Kidney epithelial cell (primary cell): ENCODE measurements at places on chromosomes 4 and X.

- DNase-seq, result no peak
These were observed 110.8 kb upstream of the ATP8A1 start for GRCh38 chr4:42767669-42768068.

- no peak for DNase-seq
These were observed 8.2 kb upstream of the TLR10 start for GRCh38 chr4:38791010-38791409.

DNA sequence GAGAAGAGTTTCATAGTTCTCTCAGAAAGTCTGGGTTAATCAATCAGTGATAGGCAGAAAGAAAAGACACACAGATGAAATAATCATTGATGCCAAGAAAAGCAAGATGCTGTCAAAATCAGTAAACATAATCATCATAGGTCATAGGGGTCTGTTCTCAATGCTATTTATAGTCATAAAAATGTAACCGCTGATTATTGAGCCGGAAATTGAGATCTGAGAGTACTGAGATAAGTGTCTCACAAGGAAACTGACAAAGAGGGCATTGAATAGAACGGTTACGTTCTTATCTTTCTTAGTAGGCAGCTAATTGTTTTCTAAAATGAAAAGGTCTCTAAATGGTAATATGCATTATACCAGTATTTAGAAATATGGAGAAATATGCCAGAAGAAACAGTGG lies 1686.1 kb upstream of the AGA start:
- no peak for DNase-seq

- no peak for DNase-seq
These were observed 92.7 kb downstream of the STK32B start for GRCh38 chr4:5143940-5144339.

DNA sequence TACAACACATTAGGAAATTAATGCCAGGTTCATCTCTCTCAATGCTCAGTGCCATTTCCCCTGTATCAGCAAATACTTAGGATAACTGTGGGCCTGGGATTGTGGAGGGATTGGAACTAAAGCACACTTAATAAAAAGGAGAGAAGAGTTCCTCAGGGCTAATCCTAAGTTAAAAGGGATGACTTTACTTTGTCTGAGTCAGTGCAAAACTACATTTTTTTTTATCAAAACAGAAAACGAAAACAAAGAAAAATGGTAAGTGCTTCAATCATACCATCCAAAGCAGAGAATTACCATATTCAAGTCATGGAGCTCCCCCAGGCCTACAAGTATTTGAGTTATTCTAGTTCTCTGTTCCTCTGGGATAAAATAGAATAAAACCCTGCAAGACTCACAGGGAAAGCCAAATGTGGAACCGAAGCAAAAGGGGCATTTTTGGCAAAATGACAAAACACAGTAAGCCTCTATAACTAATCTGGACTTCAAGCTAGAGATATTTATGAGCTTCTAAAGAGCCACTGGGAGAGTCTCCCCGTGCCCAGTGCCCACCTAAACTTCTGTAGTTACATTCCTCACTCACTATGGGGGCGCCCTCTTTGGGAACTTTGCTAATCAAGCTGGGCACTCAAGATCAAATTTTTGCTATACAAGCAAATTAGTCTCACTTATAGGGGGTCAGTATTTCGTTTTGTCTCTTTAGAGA lies 53.4 kb downstream of the PALLD start:
- DNase-seq, result no peak

DNA sequence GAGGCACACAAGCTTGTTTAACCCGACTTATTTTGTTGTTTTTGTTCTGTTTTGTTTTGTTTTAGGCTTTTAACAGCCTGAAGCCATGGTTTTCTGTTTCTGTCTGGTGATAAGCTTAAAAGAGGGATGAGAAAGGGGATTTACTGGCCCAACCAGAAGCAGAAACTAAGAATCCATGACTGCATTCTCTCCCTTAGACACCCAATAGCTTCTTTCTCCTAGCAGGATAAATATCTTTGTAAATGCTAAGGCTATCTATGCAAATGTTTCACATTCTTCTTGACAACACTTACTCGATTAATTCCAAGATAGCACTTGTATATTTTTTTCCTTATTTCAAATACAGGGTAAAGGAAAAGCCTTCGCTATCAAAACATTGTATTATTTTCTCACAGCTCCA lies 53.7 kb upstream of the SMAD1 start:
- DNase-seq, result no peak

DNA sequence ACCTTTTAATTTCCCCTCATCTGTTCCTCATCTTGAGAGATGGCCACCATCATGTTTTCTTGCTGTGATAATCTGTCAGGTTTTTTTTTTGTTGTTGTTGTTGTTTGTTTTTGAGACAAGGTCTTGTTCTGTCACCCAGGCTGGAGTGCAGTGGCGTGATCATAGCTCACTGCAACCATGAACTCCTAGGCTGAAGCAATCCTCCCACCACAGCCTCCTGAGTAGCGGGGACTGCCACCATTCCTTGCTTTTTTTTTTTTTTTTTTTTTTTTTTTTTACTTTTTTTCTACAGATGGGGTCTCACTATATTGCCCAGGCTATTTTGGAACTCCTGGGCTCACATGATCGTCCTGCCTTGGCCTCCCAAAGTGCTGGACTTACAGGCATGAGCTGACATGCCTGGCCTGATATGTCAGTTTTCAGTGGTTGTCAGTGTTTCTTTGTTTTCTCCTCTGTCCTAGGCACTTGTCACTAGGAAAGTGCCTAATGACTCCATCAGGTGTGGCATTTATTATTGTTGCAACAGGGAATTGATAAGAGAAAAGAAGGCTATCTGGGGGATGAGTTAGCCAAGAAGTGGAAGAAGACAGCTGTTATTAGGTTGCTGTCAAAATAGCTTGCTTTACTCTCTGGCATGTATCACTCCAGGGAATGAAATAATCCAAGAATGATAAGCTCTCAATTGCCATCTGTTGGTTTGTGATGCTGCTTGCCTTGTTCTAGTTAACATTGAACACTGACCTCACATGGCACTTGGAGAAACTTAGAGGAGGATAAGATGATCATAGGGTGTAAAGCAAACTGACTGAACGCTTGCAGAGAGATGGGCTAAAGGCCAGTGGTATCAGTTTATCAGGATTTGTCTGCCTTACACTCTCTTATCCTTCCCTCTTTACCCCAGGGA lies 41.7 kb downstream of the TMEM164 start:
- no peak for DNase-seq

DNA sequence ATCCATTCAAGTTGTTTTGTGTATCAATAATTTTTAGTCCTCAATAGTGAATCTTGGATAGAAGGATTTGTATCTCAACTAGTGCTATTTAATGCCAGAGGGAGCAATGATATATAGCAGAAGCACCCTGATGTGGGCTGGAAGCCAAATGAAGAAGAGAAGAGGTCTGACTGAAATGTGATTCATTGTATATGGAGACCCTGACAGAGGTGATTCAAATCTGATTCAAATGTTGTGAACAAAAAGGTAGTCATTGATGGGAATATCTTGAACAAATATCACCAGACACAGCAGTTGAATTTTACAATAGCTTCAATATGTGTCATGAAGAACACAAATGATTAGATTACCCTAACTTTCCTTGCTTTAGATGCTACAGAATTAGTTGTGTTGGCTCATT lies 27.5 kb upstream of the SULT1B1 start:
- no peak for DNase-seq

DNA sequence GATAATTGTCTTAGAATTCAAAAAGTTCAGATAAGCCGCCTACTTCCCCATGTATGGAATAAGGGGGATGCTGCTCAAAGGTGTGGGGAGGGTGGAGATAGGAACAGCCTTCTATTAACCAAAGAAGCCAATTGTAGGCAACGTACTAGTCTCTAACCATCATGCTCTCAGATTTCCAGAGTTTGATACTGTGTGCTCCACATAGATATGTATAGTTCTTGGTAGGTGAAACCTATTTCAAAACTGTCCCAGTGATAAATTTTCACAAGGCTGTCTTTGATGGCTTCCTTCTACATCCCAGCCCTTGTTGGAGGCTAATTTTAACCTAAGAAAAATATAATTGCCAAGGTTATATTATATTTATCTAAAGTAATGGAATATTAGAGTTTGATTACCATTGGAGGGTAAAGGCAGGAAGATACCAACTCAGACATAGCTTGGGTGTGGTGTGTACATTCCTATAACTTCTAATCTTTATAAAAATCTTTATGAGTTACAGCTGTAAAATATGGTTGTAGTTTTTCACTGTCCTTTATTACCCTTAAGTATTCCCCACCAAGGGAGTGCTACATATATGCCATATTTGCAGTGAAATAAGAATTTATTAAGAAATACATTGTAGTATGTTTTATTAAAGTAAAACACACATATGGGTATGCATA lies 87.7 kb downstream of the SLC4A4 start:
- DNase-seq, result no peak

GRCh38 chr4:24603343-24603742 lies 19.0 kb upstream of the DHX15 start:
- DNase-seq, result no peak

DNA sequence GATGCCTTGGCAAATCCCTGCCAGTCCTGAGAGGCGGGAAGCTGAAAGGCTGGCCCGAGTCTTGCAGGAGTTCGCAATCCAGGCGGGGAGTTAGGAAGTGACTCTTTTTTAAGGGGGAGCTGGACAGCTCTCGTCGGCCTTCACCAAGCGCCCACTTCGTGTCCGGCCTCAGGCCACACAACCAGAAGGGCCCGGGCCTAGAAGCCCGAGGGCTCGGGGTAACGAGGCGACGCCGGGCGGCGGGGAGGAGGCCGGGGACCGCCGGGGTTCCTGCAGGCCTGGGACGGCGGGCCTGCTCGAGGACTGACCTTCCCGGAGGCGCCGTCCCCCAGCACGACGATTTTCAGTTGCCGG lies 395 bp downstream of the RAB28 start:
- DNase-seq, result peak; percentile 29

GRCh38 chrX:39729981-39730661 lies 367.6 kb downstream of the BCOR start:
- no peak for DNase-seq

DNA sequence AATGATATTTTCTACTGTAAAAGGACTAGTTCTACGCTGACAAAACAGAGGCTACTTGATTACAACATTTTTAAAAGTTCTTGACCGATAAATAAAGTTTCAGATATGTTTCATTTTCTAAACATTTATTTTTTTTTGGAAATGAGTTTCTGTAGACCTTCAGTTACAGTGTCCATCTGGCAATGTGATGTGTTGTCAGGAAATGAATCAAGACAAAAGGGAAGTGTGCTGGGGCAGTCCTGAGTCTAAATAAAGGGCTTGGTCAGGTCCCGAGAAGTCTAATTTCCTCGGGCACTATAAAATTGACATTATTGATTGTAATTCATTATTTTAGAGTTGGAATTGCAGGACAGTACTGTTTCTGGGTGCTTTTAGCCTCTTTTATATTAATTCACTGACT lies 57.0 kb upstream of the FTHL17 start:
- no peak for DNase-seq

GRCh38 chr4:10023806-10024205 lies 2.5 kb upstream of the SLC2A9 start:
- no peak for DNase-seq

GRCh38 chr4:132564920-132565319 lies 584.2 kb upstream of the PCDH10 start:
- no peak for DNase-seq

GRCh38 chrX:51766546-51766945 lies 23.3 kb downstream of the GSPT2 start:
- no peak for DNase-seq

DNA sequence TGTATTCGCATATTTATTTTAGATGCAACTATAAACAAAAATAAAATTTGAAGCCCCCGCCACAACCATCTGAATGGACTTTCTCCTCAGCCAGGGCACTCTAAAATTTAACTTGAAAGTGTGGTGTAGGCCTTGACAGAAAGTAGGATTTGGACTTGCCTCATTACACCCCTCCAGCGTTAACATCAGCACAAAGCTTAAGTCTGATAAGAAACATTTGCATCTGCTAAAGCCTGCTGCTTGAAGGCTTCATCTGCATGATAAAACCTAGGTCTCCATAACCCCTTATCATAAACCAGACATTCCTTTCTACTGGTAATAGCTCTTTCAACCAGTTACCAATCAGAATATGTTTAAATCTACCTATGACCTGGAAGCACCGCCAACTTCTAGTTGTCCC lies 1046.5 kb downstream of the FAT4 start:
- no peak for DNase-seq

DNA sequence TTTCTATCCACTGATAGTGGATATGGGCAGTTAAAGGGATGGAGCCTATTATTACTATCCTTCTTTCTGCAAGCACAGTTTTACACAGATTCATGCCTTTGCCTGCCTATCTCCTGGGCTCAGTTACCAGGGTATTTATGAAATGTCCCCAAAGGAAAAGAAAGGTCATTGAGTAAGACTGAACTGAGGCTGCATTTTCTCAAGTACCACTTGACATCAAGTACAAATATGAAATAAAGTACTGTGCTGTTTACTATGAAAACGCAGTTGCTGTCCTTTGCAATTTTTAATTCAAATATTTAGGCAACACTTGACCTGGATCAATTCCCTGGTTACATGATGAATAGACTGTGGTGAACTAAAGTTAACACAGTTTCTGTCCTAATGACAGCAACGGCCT lies 23.5 kb upstream of the SPANXN4 start:
- DNase-seq, result no peak

DNA sequence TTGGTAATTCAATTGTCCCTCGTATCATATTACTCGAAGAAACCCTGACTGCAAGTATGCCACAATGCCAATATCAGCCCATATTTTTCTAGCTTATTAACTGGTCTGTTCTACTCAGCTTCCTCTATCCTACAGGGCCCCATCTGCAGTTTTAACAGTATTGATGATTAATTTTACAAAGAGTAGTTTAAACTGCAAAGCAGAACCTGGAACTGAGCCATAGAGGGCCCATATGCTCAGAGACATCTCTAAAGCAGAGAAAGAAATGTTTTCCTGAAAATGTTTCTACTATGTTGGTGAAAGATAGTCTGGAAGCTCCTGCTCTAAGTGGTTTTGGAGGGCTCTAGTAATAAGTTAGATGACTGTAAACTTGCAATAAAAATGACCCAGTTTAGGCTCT lies 259.4 kb upstream of the CENPE start:
- no peak for DNase-seq

DNA sequence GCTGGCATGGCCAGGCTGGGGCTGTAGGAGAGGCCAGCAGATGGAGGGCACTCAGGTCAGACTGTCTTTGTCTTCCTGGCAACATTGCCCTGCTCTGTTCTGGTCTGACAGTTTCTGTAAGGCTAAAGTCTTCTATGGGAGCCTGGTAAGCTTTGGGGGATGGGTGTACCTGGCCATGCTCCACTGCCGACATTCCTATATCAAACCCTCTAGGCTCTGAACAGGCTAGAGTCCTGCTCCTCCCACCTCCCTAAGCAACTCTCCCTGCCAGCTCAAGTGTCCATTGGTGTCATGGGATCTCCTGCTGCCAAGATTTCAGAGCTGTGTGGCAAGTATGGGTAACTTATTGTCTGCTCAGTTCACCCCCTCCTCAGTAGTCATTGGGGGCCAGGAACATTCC lies 163.5 kb upstream of the UGT8 start:
- DNase-seq, result no peak

GRCh38 chr4:88419874-88420273 lies 37.0 kb upstream of the HERC5 start:
- DNase-seq, result no peak

- no peak for DNase-seq
These were observed 155.4 kb upstream of the FTHL17 start for GRCh38 chrX:31227250-31227649.

- DNase-seq, result no peak
These were observed 8.0 kb downstream of the NIPAL1 start for GRCh38 chr4:48024522-48024921.
